ENCODE measurements at places on chromosomes 6 and 20.
A peak's percentile ranks its signal among the peaks of the same experiment; 100 is the strongest.

DNA sequence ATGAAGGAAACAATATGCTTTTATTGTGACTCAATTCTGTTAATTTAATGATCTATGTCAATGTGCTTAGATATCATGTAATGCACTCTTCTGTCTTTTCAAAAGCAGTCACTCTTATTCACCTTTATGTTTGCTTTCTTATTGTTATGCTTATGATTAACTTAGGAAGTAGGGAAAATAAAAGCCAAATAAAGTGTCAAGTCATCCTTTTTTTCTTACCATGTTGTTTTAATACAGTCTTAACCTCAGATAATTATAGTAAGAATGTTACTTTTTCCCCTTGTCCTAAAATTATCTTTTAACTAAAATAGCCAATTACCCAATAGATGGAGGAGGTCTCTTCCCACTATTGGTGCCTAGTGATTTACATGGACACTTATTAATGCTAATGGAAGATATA, 72.6 kb downstream of the TFAP2B start:
- DNase-seq = no peak

- DNase-seq = peak; percentile 33
Measured at GRCh38 chr6:55276745-55277530, 50.3 kb upstream of the GFRAL start.

DNA sequence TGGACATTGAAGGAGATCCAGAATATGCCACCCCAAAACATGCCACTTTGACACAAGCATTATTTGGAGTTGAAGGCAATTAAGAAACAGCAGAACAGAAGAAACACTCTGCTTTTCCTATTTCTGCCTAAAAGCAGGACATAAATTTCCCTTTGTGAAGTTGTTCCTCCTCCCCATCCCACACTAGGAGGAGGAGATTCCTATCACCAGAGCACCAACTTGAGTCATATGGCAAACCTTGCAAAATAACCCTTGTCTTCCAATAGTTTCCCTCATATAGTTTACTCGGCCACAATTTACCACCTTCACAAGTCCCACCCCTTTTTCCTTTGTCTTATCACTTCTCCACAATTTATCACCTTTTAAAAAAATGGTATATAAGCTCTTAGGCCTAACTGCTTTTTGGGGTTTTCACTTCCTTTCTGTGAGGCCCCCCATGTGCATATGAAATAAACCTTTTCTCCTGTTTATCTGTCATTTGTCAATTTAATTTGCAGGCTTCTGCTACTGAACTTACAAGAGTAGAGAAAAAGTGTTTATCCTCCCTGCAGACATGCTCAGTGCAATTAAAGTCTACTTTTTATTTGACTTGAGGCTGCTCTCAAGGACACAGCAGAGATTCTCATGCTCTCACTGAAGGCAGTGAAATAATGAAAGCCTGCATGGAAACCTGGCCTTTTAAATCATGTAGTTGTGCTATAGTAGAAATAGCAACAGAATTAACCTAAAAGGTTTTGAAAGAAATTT, 2.8 kb upstream of the RAB23 start:
- peak; percentile 18 for DNase-seq

DNA sequence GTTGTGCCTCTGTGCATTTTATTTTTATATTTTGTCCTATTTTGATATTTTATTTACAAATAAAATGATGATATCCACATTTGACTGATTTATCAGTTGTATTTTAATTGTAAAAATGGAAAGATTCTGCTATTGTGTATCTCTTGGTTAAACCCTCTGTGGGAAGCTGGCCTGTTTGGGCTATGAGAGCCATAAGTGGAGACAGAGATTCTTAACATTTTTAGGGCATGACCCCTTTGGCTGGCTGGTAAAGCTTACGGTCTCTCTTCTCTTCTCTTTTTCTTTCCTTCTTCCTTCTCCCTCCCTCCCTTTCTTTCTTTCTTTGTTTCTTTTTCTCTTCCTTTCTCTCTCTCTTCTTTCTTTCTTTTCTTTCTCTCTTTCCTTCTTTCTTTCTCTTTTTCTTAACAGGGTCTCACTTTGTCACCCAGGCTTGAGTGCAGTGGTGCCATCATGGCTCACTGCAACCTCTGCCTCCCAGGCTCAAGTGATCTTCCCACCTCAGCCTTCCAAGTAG, 172.3 kb upstream of the CDYL start:
- DNase-seq = no peak

DNA sequence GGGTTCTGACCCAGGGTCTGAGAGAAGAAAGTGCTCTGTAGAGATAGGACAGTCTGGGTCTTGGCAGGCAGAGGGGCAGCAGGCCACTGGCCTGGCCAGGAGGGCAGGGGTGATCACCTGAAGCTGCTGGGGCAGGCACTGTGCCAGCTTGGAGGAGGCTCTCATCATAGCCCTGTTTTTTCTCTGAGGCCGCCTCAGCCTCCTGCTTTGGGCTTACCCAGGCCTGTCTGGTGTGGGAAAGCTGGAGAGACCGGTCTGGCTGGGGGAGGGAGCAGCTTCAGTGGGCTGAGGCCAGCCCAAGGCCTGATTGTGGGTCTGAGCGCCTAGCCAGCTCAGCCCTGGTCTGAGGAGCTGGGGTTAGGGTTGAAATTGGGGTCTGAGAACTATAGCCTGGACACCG, 3.9 kb downstream of the LPIN3 start:
- no peak for DNase-seq

GRCh38 chr6:112193117-112193516, 61.2 kb downstream of the LAMA4 start:
- no peak for DNase-seq

DNA sequence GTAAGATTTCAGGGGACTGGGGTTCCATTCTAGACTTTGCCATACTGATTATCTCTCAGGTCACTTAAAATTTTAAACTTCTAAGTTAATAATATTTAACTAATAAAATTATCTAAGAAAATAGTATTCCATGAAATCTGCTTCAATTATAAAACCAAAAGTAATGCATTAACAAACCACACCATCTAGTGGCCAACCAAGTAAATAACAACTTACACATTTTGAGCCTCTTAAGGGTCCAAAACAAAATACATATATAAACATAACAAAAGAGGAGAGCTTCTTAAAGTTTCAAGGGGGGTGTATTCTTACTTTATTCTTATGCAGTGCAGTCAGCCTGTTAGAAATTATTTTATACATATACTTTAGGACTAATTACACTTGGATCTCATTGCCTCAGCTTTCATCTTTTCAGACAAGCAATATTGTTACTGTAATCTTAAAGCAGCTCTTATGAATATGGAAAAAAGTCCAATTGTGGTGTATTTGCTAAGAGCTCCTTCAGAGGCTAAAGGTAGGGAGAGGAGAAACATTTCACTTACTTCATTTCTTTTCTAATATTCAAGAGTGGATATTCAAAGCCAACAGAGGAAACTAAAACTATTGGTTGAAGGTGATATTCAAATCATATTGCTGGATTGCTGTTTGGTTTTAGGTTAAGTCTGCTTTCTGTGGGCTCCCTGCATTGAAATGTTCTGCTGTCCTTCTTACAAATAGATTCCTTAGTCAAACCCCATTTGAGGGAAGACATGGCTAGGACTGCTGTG, 199.7 kb upstream of the SIM1 start:
- peak; percentile 15 for DNase-seq

DNA sequence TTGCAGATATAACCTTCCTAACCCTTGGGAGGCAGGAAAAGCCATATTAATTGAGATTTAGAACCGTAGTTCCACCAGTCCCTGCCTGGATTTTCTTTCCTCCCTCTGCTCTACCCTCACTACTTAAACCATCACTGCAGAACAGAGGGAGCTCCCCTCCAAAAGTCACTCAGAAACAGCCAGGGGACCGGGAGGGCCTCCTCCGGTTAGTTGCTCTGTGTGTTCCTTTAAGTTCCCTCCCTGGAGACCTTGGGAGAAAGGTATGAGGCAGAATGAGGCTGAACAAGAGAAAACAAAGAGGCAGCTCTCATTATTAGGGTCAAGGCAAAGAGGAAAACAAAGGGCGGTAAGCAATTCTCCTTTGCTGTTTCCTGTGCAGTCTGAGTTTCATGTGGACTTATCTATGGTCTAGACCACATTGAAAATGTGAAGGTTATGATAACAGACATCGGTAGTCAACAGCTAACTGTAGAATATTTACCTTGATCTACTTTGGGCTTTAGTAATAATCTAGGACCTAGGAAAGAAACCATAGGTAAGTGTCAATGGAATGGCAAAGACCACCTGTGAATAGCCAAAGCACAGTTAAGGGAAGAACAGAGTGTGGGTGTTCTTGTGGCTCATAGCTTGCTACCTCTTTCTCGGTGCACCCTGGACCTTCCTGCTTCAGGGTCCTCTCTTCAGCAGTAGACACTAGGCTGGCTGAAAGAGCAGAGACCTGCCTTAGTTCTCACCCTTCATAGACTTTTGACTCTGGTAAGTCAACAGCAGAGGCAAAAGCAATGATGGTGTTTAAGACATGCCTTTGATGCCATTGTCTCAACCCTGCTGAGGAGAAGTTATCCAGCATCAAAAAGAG, 250.9 kb upstream of the CITED2 start:
- peak; percentile 38 for DNase-seq

DNA sequence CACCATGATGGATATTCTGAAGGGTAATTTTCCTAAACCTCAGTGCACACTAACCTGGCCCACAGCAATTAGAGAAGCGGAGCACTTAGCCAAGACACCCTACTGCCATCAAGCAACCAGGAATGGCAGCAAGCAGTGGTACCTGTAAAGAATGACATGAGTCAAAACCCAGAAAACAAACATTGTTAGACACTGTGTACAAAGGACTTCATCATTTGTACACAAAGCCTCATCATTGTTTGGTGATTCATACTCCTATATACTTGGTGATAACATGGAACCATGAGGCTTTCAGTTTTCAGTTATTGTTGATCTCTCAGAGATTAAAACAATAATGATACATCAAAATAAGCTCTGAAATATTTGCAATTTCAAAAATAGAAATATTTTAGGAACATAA, 74.6 kb downstream of the MLIP start:
- DNase-seq = no peak

DNA sequence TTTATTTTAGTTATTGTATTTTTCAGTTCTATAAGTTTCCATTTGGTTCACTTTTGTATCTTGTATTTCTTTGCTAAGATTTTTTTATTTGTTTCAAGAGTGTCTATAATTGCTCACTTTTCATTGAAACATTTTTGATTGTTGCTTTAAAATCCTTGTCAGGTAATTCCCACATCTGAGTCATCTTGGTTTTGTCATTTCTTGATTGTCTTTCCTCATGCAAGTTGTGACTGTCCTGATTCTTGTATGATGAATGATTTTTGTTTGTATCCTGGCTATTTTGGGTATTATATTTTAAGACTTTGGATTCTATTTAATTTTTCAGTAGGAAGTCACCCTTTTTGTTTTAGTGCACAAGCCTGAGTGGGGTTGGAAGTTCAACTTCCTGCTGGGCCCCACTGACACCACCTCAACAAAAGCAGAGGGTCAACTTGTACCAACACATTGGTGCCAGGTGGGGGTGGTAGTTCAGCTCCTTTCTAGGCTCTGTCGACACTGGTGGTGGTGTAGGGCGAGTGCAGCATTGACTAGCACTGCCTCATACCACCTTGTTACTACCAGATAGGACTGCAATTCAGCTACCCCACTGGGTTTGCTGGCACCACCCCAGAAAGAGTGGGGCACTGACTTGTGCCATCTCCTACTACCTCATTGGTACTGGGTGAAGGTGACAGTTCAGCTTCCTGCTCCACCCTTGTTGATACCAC, 8.8 kb downstream of the RSPH3 start:
- DNase-seq = no peak

- peak; percentile 0 for DNase-seq
Measured at GRCh38 chr20:39880890-39881289, 808.1 kb downstream of the MAFB start.

- DNase-seq = no peak
Measured at GRCh38 chr20:59069026-59069425, 26.4 kb upstream of the PRELID3B start.

- no peak for DNase-seq
Measured at GRCh38 chr20:10209091-10209490, 9.5 kb upstream of the SNAP25 start.
